ENCODE measurements at places on chromosomes 16 and 17.

DNA sequence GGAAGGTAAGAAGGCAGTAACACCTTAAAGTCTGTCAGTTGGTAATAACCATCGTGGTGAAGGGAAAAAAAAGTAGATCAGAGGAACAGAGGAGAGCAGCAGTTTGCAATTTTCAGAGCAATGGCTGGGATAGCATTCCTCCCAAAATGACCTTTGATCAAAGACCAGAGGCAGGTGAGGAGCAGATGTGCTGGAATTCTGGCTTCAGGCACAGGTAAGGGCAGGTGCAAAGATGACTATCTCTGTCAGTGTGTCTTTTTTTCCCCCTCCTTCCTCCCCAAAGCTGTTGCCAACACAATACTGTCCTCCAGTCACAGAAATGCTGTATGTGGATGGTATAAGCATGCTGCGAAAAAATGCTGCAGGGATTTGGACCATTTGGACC is 166.7 kb downstream of the XYLT1 start:
- no peak for DNase-seq

DNA sequence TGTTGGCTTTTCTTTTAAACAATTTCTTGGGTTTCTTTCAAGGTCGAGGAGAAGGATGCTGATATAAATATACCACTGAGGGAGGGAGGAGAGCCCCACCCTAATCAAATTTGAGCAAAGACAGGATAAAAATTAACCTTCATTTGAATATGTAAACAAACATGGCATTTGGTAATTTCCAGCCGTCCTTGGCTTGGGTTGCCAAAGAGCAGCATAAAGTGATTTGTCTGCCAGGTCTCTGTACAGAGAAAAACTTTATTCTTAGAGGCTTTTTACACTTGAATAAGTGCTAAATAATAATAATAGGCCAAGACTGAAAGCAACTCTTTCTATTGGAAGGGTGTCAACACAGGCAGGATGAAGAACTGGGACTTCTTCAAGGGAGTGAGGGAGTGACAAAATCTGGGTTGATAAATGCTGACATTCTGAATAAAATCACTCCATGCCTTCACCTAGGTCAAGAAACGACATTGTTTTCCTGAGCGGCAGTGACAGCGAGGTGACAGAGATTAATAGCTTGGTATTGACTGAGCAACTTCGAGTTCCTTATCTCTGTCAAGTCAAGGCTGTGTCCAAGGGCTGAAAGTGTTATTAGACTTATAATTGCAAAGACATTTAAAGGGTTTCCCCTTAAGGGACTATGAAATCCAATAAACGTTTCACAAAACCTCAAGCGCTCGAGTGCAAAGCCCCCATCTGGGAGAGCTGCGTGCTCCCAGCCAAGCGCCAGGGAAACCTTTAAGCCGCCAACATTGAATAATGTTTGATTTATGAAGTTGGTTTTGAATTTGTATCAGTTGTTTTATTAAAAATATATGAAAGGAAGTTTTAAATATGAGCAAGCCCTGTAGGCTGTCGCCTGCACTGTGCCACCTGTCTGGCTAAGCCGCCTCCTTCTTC is 269.5 kb upstream of the N4BP1 start:
- DNase-seq, result no peak

DNA sequence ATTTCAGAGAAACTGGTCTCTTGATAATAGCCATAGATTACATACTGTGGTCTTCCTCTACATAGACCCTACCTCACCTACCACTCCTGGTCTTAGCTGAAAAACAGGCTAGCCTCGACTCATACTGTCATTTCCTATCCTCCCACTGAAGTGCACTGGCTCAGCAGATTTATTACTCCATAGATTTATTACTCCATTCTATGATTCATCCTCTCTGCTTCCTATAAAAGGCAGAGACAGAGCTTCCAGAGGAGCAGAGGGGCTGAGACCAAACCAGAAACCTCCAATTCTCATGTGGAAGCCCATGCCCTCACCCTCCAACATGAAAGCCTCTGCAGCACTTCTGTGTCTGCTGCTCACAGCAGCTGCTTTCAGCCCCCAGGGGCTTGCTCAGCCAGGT is at the start of gene CCL7:
Gene CCL7 (plus strand): TSS at position 253 of the 400 bp plus-strand sequence. CDS start 70 bp downstream, at position 323.
- DNase-seq, result no peak

GRCh38 chr17:74437702-74438101 is 5.8 kb downstream of the GPRC5C start:
- DNase-seq, result no peak

DNA sequence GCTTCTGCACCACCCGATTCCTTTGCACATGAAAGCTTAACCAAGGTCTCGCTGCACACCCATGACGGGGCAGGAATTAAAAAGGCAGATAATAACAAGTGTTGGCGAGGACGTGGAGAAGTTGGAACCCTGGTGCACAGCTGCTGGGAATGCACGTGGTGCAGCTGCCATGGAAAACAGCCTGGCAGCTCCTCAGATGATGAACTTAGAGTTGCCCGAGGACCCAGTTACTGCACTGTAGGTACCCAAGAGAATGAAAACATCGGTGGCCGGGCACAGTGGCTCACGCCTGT is 211.6 kb upstream of the CIBAR2 start:
- DNase-seq, result no peak

DNA sequence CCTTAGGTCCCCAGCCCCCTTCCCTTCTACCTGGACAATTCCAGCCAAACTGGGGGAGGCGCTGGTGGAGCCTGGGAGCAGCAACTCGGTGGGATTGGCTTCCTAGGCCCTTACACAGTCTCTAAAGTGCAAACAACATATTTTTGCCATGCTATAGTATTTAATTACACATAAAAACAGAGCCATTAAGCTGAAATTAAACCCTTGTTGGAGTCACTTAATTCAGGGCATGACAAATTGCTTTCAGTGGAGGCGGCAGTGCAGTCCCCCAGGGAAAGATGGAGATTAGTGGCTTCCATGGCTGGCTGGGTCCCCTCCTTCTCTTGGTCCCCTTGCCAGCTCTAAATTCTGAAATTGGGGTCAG is 17.3 kb downstream of the IGFBP4 start:
- DNase-seq, result no peak

DNA sequence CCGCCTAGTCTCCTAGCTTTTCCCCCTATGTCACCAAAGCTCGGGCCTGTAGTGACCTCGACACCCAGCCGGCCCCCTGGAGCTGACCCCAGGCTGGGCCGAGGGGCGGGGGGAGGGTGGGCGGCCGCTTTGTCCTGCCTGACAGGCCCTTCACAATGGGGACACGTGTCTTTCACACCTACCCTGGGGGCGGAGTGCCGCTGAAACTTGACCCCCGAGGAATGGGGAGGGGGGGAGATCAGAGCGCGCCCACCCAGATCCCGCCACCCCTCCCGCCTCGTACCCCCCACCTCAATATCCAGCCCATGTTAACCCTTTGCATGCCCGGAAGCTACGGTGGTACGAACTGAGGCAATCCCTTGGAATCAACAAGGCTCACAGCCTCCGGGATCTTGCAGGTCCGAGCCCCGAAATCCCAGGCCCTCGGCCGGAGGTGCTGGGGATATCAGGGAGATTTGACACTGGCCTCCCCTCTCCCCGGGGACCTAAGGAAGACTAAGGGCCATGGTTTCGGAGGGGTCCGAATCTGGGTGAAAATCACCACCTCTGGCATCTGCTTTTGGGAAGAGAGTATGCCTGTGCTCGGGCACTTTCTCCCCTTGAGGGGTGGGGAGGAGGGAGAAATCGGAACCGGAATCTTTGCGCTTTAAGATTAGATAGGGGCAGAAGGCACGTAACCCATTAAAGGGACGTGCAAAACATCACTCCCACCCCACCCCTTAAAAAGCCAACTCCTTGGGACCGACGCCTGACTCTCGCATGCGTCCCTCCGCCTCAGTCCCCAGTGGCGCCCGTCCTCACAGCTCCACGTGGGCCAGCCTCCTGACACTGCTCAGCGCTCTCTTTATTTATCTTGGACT is 2.6 kb downstream of the NOG start:
- no peak for DNase-seq
